ENCODE measurements at places on chromosomes 11 and 22.

DNA sequence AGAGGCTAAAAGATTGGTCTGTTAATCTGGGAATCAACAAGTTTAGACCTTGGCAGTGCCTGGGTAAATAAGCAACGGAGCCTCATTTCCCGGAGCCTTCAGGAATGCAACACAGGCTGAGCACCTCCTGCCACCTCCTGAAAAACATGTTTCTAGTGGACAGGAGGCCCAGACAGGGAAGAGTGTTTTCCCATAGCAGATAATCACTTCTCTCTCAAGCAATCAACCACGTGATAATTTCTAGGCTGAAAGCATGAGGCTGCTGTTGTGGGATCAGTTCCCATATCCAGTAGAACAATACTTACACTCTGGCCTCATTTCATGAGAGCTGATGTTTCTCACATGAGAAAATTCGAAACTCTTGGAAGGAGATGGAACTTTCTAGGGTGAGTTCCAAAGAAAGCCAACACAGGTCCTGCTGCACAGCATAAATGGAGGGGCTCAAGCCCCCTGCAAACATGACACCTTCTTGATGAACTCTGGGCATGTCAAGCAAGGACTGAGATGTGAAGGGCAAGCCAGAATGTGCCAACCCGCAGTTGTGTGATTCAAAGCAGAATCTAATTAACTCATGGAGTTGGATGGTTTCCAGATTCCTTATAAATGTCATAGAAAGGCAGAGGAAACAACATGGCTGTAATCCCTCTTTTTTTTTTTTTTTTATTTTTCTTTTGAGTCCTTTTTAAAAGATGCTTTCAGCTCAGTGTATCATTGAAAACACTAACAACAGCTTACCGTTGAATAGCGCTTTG, 228.5 kb upstream of the SESN3 start:
- no peak for DNase-seq

DNA sequence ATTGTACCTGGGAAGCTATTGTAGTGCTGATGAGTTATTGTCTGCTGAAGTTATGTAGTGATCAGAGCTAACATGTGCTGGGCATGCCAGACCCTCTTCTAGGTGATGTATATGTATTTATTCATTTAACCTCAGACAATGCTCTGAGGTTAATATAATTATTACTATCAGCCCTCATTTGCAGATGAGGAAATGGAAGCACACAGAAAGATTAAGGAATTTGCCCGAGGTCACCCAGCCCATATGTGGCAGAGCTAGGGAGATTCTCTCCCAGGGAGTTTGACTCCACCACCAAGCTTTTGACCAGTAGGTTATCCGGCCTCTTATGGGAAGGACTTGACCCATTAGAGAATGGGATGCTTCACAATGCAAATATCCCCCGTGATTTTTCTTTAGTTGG, 114.2 kb upstream of the NAV2 start:
- DNase-seq = no peak

- DNase-seq = no peak
Measured at GRCh38 chr22:48618326-48618725, 1209.3 kb downstream of the BRD1 start.

DNA sequence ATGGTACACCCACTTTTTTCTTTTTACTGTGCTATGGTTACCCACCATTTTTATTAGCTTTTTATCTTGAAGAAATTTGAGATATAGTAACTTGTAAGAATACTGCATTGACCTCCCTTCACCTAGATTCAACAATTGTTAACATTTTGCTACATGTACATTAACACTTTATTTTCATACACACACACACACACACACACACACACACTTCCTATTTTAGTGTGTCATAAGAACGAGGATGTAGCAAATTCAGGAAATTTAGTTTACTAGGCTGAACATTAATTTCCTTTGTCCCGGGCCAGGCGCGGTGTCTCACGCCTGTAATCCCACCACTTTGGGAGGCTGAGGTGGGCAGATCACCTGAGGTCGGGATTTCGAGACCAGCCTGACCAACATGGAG, 1.1 kb upstream of the ATP6V1E1 start:
- DNase-seq = no peak

GRCh38 chr11:108881131-108881530, 216.3 kb downstream of the DDX10 start:
- DNase-seq = no peak

DNA sequence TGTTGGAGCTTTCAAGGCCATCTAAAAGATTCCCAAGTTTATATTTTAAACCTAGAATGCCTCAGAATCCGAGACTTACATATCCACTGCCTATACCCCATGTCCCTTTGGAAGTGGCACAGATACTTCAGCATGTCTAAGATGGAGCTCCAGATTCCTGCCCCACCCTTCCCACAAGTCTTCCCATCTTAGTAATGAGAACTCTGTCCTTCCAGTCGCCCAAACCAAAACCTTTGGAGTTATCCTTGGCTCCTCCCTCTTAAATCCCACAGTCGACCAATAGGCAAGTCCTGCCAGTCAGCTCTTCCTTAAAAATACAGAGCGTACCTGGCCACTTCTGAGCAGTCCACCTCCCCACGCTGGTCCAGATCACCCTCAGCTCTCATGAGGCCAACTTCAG, 4.3 kb downstream of the POLD4 start:
- DNase-seq = no peak

Measured in hypothalamus (tissue), 51 donors.